ENCODE measurements at places on chromosomes 6 and 20.

DNA sequence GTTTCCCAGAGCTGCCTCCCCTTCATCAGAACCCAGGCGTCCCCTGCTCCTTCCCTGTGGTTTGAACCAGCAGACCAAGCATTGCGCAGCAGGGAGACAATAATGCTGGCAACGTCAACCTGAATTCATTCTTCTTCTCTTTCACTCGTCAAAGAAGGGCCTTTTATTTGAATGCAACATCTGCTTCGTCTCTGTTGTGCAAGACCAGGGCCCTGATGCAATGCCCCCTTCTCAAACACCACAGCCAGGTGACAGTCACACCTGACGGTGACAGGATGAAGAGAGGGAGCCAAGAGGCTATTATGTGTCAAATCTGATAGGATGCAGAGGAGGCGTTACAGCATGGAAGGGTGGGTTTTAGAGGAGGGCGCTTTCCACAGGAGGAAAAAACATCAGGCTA, 8.0 kb downstream of the INSM1 start:
- DNase-seq: no peak

GRCh38 chr6:136174510-136174909, 75.6 kb downstream of the MTFR2 start:
- DNase-seq: no peak

- DNase-seq: peak; percentile 30
These were observed 29.1 kb upstream of the SERPINB9 start for GRCh38 chr6:2931970-2932748.

GRCh38 chr20:37662308-37662707, 31.5 kb upstream of the CTNNBL1 start:
- no peak for DNase-seq

DNA sequence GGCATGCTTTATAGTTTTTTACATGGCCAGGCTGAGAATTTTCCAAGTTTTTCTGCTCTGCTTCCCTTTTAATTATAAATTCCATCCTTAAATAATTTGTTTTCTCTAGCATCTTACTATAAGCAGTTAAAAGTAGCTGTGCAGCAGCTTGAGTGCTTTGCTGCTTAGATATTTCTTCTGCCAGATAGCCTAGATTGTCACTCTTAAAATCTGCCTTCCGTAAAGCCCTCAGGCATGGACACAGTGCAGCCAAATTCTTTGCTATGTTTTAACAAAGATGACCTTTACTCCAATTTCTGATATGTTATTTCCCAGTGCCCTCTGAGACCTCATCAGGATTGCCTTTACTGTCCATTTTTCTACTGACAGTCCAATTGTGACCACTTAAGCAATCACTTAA, 92.6 kb upstream of the SGK1 start:
- DNase-seq: no peak

DNA sequence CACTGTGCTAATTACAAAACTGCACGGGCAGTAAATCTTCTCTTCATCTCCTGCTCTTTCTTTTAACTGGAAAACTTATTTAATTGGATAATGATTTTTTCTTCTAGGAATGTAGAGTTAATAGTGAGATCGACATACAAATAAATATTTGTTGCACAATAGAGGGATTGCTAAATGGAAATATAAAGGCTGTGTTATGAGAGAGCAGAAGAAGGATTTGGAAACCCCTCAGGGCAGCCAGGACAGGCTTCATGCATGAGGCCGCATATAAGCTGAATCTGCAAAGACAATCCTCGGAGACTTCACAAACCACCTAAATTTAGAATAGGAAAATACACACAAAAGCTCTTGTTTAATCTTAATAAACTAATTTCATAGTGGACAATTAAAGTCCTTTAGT, 2.9 kb upstream of the TAAR1 start:
- no peak for DNase-seq

DNA sequence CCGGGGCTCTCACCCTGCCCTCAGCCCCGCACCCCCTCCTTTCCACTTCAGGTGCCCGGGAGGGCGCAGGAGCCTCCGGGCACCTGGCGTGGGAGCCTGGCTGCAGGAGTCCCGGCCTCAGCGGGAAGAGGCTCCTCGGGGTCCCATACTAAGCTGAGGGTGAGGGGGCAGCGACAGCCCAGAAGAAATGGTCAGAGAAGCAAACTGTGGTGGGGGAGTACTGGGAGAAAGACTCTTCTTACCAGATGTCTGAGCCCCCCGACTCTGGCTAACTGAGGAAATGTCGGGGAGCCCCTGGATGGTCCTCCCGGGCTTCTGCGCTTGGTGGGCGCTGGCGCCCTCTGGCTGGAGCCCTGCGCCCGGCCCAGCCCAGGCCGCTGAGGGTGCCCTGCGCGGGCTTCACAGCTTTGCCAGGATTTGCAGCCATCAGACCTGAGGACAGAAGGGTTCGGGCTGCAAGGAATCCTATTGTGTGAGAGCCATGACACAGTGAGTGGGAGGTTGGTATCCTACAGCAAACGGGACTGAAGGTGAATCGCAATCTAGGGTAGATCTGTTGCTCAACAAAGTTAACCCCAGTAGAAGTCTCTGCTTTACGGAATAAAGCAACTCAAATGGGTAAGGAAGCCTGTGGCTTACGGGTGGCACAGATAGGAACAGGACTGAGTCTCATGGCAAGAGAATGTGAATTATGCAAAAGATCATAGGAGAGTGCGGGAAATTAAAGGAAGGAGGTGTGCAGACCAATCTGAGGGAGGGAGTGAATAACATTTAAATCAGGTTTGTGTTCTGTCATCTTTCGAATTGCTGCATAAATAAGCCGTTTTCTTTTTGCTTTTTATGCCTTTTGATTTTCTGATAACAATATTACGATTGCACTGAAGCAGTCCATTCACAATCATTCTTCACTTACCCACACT, 639 bp upstream of the RCAN2 start:
- no peak for DNase-seq

- no peak for DNase-seq
These were observed 16.8 kb upstream of the MCM3 start for GRCh38 chr6:52301326-52301725.

- DNase-seq: no peak
These were observed 155.5 kb downstream of the MRPL14 start for GRCh38 chr6:43971776-43972126.

DNA sequence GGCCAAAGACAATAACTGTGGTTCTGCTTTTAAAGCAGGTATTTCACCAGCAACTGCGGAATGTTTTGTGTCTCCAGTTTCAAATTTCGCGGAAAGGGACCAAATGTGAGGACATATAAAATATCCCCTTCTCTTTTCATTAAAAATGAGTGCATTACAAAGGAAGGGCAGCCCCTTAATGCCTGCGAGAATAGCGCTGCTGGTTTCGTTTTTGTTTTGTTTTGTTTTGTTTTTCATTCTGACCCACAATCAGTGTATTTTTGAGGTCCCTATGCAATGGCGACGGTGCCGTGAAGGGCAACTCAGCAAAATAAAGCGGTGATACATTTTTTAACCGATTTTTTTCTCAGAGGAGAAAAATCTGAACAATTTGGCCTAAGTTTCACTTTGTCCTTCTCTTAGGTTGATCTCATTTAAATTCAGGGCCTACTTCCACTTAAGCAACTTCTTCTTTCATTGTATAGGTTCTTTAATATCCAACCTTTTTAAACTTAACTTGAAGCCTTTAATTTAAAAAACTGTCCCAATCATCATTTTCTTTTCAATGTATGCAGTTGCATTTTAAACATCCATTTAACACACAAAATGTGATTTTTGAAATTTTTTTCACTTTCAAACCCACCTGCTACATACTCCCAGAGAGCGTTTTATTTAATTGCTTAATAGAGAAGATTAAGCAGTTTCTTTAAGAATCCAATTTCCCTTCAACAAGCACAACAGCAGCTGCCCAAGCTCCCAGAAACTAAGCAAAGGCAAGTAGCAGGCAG, 2.9 kb upstream of the HIVEP2 start:
- DNase-seq: no peak

DNA sequence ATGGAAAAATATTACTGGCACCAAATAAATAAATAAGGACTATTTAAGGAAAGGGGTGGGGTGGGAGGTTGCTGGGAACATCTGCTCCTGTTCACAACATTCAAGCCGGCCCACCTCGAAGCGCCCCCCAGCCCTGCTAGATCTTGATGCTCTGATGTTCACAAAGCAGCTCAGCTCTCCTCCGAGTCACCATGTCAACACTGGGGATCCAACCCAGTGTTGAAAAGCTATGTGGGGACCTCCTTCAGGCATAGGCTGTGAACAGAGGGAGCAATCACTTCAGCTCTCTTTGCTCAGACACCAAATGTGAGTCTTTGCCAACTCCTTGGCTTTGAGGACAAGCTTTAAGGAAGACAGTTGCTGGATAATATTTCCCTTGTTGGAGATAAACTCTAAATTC, 176.8 kb upstream of the NT5E start:
- no peak for DNase-seq

GRCh38 chr20:62952968-62953838, 694 bp downstream of the SLC17A9 start:
- DNase-seq: no peak

- no peak for DNase-seq
These were observed 44.5 kb upstream of the DSE start for GRCh38 chr6:116326181-116326671.

DNA sequence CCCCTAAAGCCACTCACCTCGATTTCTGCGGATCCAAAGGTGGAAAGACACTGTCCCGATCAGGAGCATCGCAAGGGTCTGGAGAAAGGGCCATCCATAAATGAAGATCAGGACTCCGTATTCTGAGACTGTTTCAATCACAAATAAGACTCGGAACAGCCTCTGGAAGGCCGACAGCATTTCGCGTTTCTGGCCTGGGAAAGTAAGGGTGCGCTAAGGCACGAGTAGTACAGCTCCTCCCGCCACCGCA, 44.6 kb downstream of the DPPA5 start:
- no peak for DNase-seq

DNA sequence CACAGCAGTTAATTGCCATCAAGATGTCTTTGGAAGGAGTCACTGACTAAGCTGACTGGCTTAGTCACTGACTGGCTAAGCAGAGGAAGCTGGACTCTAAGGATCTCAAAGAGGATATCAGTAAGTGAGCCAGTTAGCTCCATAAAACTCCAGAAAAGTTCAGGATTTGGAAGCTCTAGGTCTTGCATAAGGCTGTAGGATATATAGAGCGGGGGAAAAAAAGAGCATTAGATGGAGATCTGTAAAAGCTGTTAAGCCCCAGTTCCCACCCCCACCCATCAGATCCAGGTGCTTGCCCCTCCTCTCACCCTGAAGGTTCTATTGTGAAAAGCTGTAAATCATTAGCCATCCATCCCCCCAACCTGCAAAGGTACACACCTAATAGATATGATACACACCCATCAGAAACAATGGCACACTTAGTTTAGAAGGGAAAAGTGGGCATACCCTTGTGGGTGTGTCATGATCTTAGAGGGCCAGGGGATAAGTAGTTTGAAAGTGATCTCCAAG, 32.2 kb downstream of the CARMIL1 start:
- no peak for DNase-seq

- DNase-seq: no peak
These were observed 313.9 kb upstream of the RNF24 start for GRCh38 chr20:4329232-4329631.

DNA sequence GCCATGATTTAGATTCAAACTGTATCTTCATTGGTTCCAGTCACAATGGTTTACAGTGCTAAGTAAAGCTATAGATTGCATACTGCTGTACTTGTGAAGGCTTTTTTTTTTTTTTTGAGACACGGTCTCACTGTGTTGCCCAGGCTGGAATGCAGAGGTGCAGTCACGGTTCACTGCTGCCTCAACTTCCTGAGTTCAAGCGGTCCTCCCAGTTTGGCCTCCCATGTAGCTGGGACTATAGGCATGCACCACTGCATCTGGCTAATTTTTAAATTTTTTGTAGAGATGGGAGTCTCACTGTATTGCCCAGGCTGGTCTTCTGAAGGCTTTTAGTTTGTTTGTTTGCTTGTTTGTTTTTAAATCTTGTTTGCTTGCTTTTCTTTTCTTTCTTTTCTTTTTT, 24.9 kb downstream of the ITCH start:
- no peak for DNase-seq

- no peak for DNase-seq
These were observed 239.2 kb upstream of the DEFB112 start for GRCh38 chr6:50288881-50289280.

DNA sequence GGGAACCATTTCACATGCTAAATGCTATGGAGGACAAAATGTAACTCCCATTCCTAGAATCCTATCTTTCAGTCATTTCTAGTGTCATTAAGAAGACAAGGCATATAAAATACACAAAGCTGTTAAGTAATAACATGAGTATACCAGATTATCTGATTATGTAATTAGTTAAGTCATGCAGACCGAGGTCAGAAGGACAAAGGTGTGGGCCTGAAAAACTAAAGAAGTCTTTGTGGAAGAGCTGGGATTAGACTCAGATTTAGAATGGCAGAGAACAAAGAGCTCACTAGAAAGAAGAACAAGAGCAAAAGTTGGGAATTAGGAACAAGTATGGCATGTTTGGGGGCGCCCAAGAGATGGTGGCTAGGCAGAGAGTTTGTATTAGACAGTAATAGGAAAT, 37.0 kb downstream of the EFHC1 start:
- no peak for DNase-seq

DNA sequence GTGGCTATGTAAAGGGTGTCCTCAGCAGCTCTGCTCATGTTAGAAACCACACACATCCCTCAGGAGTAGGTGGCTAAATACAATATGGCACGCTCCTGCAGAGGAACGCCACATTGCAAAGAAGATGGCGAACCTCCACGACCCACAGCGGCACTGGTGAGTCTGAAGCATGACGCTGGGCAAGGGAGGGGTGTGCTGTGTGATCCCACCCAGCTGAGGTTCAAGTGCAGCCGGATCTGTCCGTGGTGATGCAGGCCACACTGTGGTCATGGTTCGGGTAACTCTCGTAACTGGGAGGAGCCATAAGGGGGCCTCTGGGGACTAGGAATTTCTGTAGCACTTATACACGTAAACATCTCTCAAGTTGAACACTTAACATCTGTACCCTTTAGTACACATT, 23.4 kb upstream of the APMAP start:
- DNase-seq: no peak

GRCh38 chr6:40573221-40573620, 13.9 kb downstream of the LRFN2 start:
- no peak for DNase-seq

GRCh38 chr6:130223508-130223907, 757 bp upstream of the SAMD3 start:
- DNase-seq: no peak

DNA sequence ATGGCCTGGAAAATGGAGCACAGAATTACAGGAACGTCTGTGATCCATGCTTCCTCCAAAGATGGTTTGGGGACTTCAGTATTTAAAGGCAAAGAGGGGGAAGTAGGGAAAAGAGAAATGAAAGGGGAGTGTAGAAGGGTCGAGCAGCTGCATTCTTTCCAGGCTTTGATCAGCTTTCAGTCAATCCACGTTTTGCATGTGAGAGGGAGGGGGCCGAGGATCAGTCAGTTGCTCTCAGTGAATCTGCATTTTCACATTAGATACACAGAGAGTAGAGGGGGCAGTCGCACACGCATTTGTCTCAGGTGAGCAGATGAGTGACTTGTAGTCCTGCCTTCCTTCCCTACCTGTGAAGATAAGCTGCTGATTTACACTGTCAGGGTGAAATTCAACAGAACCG, 78.8 kb downstream of the FOXF2 start:
- DNase-seq: no peak

DNA sequence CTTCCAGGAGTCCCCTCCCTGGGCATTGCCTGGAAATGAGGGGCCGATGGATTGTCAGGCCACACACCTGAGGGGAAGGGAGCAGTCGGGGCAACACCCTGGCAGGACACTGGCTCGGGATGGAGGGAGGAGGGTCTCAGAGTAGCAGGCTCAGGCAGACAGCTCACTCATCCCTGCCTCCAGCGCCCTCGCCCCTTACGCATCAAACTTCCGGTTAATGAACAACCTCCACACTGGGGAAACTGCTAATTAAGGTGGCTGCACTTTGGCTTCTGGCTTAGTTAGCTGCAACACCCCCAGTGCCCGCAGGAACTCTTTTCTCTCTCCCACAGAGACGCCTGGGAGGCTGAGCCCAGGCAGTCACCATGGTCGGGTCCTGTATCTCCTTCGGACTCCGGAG, 13.4 kb upstream of the CHRNA4 start:
- DNase-seq: no peak
